ENCODE measurements at places on chromosomes 3 and 15.

DNA sequence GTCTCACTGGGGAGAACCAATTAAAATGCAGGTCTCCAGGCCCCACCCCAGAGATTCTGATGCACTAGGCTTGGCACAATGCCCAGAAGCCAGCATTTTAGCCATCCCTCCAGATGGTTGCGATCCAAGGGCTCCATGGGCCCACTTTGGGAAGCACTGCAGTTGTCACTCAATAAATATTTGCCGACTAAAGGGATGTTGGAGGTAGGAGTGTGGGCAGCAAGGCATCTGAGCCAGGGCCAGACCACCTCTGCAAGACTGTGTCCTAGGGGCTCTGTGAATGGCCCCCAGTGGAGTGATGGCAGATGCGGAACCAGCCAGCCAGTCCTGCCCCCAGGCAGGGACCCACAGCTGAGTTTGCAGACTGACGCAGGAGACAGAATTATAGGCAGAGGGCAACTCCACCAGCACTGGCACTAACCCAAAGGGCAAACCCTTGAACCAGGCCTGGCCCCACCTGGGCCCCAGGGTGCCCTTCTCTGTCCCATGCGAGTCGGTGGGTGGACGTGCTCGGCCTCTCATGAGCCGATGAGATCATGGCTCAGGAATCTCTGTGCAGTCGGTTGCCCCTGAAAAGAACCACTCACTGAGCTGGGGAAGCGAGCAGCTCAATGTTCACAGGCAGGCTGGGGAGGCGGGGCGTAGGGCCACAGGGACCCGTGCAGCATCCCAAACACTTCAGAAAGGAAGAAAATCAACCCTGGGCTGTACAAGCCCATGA is 49.7 kb downstream of the SEMA5B start:
- DNase-seq: no peak

DNA sequence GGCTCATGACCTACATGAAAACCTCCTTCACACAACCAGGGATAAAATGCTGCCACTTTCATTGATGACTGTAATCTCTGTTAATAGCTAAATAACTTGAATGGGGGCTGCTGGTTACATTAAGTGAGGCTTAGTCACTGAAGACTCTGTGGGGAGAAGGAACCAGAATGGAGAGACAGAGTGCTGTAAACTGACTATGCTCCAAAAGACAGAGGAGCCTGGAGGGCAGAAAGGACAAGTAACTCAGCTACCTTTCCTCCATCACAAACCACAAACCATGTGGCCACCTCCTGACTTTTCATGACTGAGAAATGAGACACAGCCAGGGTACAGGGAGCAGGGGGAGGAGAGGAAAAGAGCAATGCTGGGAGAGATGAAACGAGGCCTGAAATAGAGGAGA is 97.1 kb upstream of the TRIM42 start:
- DNase-seq: no peak

GRCh38 chr15:73361337-73361736 is 7.4 kb downstream of the HCN4 start:
- DNase-seq: no peak

GRCh38 chr15:67839499-67839928 is 331 bp downstream of the RNU6-1 start:
- DNase-seq: no peak

- DNase-seq: no peak
These were observed 96.4 kb downstream of the FNDC3B start for GRCh38 chr3:172135820-172136219.

DNA sequence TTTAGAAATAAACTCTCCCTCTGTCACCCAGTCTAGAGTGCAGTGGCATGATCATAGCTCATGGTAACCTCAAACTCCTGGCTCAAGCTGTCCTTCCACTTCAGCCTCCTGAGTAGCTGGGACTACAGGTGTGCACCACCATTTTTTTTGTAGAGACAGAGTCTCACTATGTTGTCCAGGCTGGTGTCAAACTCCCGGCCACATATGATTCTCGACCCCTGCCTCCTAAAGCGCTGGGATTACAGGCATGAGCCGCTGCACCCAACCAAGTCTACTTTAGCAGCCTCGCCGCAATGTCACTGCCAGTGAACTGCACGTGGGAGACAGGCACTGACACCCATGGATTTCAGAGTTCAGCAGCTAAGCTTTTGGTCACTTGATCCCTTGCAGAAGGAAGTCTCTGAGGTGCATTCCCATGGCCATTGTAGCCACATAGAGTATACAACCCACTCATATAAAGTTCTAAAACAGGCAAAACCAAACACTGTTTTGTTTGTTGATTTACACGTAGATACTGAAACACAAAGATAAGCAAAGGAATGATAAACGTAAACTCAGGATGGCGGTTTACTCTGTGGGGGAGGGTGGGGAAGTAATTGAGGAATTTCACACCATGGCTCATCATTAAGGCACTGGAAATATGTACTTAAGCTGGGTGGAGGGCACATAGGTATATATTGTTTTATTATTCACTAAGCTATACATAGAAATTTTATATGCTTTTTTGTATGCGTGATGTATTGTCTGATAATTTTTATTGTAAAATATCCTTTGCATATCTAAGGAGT is 115.0 kb downstream of the MEX3B start:
- DNase-seq: no peak

DNA sequence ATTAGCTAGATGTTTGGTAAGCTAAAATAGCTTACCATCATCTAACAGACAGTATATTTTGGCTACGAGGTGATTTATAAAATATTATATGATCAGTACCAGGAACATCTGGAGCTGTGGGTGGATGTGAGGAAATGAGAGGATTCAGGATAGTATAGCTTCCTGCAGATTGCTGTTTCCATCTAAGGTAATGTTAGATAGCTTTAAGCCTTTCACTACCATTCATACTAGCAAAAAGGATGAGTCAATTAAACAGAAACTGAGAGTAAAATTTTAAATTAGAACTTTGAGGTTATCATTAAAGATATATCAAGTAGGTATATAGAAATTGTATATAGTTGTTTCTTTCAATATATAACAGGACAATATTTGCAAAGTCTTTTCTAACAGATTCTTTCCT is 8.0 kb downstream of the ZBTB20 start:
- no peak for DNase-seq

DNA sequence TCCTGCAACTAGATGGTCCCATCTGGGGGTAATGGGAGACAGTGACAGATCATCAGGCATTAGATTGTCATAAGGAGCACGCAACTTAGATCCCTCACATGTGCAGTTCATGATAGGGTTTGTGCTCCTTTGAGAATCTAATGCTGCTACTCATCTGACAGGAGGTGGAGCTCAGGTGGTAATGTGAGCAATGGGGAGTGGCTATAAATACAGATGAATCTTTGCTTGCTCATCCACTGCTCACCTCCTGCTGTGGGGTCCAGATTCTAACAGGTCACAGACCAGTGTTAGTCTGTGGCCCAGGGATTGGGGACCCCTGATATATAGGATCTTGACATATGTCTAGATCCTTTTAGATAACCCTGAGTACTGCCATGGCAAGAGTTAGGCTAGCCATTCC is 52.7 kb downstream of the RASGRF1 start:
- no peak for DNase-seq

DNA sequence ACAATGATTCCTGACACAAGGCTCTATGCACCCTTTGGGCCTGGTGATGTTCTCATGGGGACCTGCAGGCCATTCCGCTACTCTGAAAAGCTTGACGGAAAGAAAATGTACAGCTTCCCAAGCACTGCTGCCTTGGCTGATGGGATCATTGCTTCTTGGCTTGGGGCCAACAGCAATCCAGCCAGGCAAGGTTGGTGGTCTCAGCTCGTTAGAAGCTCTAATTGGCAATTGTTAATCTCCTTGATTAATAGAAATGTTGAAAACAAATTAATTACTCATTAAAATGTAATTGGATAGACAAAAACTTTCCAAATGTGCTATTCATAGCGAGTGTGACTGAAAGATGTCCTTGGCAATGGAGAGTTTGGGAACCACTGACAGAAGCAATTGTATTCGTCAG is 16.3 kb upstream of the MYZAP start:
- no peak for DNase-seq

GRCh38 chr15:52255008-52255407 is 40.6 kb downstream of the MYO5C start:
- DNase-seq: no peak

Measured in breast epithelium (tissue), 4 donors.